Forelimb muscle (tissue), 1 donor: ENCODE measurements at places on chromosomes 7 and 10. TPM values are rescaled to one million over a fixed set of nuclear protein-coding genes. Genes with fewer than 3 reads are reported as not detected.

- DNase-seq: no peak
Observed at GRCh38 chr10:36157486-36157885, 515.4 kb upstream of the FZD8 start.

- DNase-seq: no peak
Observed at GRCh38 chr7:112880818-112881418, 90.7 kb upstream of the TMEM168 start.

DNA sequence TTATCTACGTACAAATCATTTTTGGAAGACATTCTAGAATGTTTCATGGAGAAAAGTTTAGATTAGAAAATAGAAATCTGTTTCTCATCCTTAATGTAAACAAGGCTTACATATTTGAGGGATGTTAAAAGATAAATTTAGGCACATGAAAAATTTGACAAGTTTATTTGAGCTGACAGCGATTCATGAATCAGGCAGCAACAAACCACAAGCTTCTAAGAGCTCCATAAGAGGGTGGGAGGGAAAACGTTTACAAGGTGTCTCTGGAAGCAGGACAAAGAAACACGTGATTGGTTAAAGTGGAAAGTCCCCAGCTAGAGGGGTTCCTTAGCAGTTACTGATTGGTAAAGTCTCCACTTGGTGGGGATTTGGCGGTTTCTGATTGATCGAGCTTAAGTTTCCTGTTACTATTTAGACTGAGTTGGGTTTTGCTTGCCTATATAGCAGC is 228.9 kb upstream of the PITRM1 start:
- DNase-seq: no peak

DNA sequence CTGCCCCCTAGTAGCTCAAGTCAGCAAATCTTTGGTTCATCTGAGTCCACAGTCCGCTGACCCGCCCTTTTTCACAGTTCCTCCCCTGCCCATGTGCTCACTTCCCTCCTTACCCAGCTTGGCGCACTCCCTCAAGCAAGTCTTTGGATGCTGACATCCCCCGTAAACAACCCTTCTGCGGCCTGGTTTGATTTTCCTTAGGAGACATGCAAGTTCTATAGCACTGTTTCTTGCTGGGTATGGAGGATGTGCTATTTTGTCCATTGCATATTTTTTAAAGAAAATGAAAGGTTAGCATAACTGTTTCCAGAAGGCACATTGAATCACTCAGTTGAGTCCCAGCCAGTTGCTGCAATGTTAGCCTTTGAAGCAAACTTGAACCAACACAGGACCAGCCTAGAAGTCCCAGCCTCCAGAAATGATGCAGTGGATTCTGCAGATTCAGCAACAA is 38.2 kb downstream of the HTRA1 start:
- DNase-seq: no peak

DNA sequence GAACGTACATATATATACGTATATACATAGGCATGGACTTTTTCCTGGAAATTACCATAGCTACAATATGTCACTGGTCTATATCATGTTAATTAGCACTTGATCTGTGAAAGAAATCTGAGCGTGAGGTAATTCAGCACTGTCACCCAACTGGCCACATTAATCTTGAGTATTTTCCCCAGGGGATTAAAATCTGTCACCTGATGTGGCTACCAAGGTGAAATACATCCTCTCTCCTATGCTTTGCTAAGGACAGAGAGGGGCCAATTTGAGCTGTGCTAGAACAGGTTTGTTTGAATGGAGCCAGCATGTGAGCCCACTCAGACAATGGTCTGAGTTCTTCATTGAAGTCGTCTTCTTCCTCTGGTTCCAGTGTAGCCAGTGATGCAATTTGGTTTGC is 33.3 kb downstream of the CYCS start:
- no peak for DNase-seq

The CFAP70 gene
- 2.3 TPM for polyA plus RNA-seq

DNA sequence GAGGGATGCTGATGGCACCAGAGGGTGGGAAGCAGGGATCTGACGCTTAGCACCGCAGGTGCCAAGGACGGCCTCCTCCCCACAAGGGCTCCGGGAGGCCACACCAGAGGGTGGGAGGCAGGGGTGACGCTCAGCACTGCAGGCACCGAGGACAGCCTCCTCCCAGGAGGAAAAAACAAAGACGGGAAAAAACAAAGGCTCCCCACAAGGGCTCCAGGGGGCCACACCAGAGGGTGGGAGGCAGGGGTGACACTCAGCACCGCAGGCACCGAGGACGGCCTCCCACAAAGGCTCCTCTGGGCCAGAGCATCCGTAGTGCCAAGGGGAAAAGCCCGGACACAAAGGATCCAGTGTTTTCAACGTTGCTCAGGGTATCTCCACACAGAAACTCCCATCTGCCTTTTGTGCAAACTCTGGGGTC is 25.6 kb downstream of the DIP2C start:
- DNase-seq: no peak

DNA sequence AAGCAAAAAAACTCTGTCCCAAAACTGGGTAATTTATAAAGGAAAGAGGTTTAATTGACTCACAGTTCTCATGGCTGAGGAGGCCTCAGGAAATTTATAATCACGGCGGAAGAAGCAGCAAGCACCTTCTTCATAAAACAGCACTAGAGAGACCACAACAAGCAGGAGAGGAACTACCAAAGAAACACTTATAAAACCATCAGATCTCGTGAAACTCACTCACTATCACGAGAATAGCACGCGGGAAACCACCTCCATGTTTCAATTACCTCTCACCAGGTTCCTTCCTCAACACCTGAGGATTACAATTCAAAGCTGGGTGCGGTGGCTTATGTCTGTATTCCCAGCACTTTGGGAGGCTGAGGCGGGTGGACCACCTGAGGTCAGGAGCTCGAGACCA is 48.5 kb downstream of the PDIA4 start:
- no peak for DNase-seq

The SUN3 gene
- not detected for polyA plus RNA-seq

DNA sequence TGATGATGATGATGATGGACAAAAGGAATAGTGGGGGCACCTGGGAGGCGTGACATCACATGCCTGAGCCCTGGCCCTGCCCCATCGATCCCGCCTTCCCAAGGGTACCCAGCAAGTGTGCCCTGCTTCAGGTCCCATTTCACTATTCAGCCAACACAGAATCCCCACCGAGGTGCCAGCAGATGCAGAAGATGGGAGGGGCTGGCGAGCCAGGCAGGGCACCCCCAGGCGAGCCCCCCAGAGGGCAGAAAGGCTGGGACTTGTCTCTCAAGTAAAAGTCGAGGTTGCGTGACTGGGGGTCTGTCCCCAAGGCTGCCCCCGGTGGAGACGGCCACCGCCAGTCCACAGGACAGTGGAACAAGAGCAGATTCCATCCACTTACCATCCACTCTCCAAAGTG is 57.5 kb downstream of the INSIG1 start:
- no peak for DNase-seq

DNA sequence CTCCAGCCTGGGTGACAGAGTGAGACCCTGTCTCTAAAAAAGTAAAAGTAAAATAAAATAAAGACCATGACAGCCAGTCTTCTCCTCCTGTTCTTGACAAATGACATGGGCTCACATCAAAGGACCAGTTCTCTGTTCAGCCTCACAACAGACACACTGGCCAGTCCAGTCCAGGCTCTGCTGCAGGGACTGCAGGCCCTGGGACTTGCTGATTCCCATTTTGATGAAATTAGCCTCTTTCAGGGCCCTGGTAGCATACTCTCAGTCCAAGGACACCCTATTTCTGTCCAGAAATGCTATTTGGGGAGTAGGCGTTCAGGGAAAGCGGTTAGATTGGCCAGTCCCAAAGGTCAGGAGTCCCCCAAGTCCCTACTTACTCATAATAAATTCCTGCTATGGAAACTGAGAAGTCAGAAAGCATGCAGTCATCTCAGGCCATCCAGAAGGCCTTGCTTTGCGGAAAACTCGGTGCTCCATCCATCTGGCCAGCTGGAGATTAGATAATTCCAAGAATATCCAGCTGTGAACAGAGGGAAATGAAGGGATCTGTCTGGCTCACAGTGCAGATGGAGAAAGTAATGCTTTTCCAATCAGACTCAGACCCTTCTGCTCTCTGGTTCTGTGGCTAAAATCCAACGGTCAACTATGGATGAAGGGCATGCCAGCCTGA is 74.4 kb downstream of the RAB11FIP2 start:
- peak; percentile 83 for DNase-seq

DNA sequence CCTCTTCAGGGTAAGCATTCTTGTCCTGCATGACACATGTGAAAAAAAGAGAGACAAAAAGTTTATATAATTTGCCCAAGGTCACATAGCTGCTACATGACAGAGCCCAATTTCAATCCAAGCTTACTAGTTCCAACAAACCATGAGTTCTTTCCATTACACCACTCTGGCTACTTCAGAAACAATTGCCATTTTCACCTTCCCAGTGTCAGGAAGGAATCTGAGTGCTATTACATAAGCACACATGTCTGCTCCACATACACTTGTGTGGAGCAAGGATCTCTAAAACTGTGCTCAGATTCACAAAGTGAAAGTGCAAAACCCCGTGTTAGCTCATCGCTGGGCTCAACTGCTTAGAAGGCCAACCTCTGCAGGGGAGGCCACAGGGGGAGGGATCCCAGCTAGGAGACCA is 356.2 kb upstream of the NFE2L3 start:
- DNase-seq: no peak
